ENCODE measurements at places on chromosomes 3 and 15.

DNA sequence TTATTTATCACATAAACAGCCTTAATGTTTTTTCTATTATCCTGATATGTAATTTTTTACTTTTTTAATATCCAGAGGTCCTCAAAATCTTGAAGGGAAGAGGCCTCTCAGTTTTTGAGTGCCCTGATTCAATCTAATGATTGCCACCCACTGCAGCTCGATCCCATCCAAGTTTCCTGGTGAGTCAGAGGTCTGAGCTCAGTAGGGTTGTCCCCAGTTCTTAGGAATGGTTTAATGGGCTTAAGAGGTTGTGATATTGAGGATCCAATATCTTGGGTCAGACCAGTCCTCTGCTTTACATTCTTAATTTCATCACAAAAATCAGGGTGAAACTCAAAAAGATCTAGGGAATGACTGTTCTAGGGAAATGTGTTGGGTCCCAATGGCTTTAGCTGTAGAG is 238.5 kb downstream of the NSUN3 start:
- DNase-seq, result no peak

DNA sequence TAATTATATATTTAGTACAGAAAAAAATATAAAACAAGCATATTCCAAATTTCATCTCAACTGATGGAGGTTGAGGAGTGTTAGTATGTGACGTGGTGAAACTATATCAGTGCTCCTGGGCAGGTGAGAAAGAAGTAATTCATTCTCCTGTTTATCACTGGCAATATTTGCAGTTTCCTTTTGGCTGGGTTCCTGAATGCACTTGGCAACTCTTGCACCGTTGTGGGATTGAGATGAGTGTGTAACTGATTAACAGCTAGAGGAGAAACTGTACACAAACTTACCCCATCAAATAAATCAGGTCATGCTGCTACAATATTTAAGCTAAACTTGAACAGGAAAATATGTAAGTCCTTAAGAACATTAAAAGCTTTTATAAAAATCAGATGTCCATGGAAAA is 2.1 kb upstream of the ATP13A4 start:
- no peak for DNase-seq

DNA sequence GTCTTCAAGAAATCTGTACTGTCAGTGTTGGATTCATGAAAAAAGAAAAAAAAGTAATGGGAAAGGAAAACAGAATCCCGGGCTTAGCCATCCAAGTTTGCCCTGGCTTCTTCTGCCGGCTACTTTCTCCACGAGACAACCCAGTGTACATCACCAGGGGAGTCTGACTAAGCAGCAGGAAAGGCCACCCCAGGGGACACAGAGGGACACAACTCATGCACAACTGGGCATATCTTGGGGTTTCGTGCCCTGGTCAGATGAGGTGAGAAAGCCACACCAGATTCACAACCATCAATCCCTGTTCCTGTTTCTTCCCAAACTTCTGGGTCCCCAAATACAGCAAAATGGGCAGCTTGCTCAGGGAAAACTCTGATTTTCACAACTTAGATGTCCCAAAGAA is 33.2 kb downstream of the ADAMTS17 start:
- no peak for DNase-seq

GRCh38 chr3:9205345-9206143 is 43.9 kb downstream of the SRGAP3 start:
- DNase-seq, result no peak

DNA sequence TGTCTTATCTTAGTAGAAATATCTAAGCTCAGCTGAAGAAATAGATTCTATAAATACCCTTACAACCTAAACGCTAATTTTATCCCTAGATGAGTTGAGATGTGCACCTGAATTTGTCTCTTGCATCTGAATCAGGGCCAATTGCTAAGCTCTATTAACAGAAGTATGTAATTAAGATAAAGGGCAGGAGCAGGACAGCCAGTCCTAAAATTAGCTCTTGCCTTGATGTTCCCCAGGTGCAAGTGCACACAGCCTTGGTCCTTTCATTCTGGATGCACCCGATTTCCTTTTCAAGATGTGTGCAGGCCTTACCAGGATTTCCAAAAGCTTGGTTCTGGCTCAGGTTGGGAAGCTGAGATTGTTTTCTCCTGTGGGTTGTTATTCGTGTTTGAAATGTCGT is 52.4 kb downstream of the MAGI1 start:
- DNase-seq, result no peak

Data from CD4-positive, alpha-beta T cell treated with Interleukin-2 at 100 ng/mL for 4 hours (primary cell).